ENCODE measurements at places on chromosomes 6 and 20. TPM values are rescaled to one million over a fixed set of nuclear protein-coding genes. Genes with fewer than 3 reads are reported as not detected.

- no peaks in the 10 kb centered on the region for H3K4me1 ChIP-seq
- H3K27me3 ChIP-seq, result no peaks in the 10 kb centered on the region
- no peak overlapping the region for H3K4me3 ChIP-seq
- no peak overlapping the region for H3K27ac ChIP-seq
Measured at GRCh38 chr6:63732336-63732735, 96.7 kb downstream of the PHF3 start.

DNA sequence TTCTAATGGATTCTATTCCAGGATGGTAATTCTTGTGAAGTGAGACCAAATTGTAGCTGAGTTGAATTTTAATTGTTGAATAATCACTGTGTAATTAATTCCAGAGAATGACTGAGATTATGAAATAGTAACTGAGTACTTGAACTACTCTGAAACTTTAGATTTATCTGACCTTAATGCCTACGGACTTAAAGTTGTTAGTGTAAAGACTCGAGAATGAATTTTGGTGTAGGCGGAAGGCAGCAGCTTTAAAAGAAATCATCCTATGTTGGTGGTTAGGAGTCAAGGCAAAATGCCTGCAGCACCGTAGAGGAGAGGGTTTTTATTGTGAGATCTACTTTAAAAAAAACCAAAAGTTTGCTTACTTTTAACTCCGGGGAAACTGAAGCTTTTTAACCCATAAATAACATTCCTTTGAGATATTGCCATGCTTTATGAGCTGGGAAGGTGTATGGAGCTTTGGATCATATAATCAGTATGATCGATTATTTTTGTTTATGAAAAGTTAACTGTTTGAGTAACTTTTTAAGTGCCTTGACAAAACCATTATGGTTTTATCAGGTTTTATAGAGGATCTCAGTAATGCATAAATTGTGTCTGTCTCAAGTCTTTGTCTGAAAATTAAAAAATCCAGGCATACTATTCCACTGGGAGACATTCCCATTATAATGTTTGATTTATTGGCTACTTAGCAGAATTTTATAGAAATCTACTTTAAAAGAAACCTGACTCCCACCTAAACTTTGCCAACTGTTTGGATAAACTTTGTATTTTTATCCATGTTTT lies 46.1 kb downstream of the MYO6 start:
- H3K27ac ChIP-seq, result no peak overlapping the region
- no peaks in the 10 kb centered on the region for H3K27me3 ChIP-seq
- no peak for DNase-seq
- no peaks in the 10 kb centered on the region for H3K36me3 ChIP-seq

- H3K4me3 ChIP-seq, result peak within 1 kb of the TSS; percentile 45
- no peaks in the 10 kb centered on the region for H3K36me3 ChIP-seq
- no peak within 1 kb of the TSS for H3K27ac ChIP-seq
- DNase-seq, result peak; percentile 15
- H3K4me1 ChIP-seq, result no peaks in the 10 kb centered on the region
Measured at GRCh38 chr6:99349171-99350141, at the start of gene FAXC. Gene FAXC (minus strand): TSS chr6:99349674. CDS start chr6:99349372, 302 bp downstream.

GRCh38 chr6:42224222-42225028 lies 6.8 kb upstream of the MRPS10 start:
- DNase-seq, result peak; percentile 33
- H3K27ac ChIP-seq, result peak overlapping the region; percentile 80
- no peaks in the 10 kb centered on the region for H3K27me3 ChIP-seq
- peak overlapping the region; percentile 54 for H3K4me3 ChIP-seq

- DNase-seq, result no peak
- H3K36me3 ChIP-seq, result no peaks in the 10 kb centered on the region
- H3K4me1 ChIP-seq, result peaks cover 10% of the 10 kb centered on the region
- H3K27ac ChIP-seq, result no peak overlapping the region
Measured at GRCh38 chr20:18058661-18059467, 1.1 kb upstream of the OVOL2 start.

DNA sequence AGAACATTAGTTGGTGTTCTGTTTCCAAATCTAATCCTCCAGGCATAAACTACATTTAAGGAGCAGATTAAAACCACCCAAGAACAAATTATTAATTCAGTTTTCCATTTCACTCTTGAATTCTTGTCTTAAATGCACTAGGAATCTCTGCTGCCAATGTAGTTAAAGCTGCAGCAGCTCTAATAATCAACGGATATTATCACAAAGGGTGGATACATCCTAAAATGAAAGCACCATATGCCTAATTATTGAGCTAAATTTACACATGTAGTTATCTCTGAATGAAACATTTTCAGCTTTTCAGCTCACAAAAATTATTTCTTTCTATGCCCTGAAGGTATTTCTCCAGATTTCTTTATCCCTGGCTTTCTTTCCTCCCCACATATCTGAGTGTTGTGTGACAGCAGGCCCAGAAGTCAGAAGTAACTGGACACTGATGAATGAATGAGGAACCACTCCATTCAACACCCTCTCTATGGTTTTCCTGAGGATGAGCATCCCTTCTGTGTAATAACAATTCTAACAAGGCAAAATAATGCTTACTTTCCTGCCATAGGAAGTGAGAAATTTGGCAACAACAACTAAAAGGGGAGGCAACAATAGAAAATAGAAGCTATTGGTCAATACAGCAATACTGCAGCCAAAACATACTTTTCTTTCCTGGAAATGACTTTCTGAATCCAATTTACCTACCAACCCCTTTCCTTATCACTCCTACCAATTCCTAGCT lies 14.9 kb downstream of the MAN1A1 start:
- H3K36me3 ChIP-seq, result no peaks in the 10 kb centered on the region
- no peaks in the 10 kb centered on the region for H3K27me3 ChIP-seq
- peaks cover 17% of the 10 kb centered on the region for H3K4me1 ChIP-seq
- DNase-seq, result no peak
- no peak overlapping the region for H3K27ac ChIP-seq

DNA sequence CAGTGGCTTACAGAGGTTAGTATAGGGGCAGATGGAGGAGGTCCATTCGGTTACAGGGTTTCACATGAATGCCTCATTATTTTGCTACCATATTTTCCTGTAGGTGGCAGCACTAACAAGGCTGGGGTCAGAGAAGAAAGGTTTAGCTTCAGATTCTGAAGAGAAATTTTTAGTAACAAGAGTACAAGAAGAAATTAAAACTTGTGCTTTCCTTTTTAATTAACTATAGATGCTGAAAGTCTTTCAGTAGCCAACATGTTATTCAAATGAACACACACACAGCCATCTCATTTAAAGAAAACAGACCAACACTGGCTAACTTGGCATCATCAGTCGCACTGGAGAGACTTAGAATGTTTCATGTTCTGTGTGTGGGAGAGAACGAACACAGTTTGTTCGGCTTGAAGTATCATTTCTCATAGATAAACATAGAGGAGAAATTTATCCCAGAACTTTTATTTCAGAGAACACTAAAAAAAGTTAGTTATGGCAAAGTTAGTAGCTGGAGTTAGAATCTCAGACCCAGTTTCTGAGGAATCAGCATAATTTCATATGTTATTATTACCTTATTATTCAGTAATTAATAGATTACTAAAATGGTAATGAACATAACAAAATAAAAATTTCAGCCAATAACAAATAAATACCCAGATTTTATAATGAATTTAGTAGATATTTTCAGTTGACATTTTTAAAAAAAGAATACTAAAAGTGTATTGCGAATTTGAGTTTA lies 314.0 kb upstream of the RSPO3 start:
- no peaks in the 10 kb centered on the region for H3K36me3 ChIP-seq
- no peak overlapping the region for H3K27ac ChIP-seq
- H3K4me1 ChIP-seq, result no peaks in the 10 kb centered on the region
- no peak for DNase-seq
- H3K27me3 ChIP-seq, result peaks cover 2% of the 10 kb centered on the region

DNA sequence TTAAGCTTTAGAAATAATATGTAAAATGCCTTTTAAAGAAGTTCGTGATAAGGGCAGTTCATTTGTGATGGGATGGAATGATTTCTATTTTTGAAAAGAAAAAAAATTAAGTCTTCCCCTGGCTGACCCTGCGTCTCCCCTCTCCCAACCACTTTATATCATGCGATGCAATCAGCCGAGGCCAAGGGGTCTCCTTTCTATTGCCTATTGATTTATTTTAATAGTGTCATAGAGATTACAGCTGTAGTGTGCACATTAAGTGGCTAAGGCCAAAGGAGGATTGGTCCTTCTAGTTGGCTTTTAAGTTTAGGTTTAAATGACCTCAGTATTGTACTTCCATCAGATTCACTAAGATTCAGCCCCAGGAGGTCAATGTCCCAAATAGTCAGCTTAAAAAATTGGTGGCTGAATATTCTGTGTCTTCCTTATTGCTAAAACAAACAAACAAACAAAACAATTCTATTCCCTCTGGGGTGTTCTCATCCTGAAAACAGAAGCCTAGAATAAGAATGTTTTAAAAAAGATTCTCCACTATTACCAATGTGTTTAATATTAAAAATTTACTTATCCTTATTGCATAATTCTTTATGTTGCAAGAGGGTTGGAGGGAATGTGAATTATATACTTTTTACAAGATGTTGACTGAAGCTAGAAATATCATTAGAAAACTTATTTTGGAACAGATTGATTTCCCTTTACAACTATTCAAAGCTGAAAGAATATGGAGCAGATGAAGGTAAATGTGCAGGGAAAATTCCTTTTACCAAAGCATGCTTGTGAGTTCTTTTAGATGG lies 359.1 kb downstream of the SAMD5 start:
- no peak overlapping the region for H3K27ac ChIP-seq
- H3K36me3 ChIP-seq, result no peaks in the 10 kb centered on the region
- H3K27me3 ChIP-seq, result no peaks in the 10 kb centered on the region
- no peaks in the 10 kb centered on the region for H3K4me1 ChIP-seq
- DNase-seq, result no peak

DNA sequence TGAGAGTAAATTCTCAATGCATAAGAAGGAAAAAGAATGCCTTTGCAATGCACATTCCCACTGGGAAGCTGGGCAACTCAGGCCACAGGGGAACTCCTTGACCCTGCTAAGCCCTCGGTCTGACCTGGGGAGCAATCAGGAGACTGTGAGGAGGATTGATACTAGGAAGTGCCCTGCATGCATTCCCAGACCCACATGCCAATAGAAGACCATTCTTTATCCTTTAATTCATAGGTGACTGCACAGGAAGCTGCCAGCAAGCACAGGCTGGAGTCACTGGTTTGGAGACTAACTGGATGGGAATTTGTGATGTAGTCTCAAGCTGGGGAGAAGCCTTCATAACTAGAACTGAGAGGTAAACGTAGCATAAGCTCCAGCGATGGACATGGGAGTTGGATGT lies 1012.7 kb downstream of the EYS start:
- H3K36me3 ChIP-seq, result no peaks in the 10 kb centered on the region
- H3K27me3 ChIP-seq, result no peaks in the 10 kb centered on the region
- no peak overlapping the region for H3K27ac ChIP-seq
- no peaks in the 10 kb centered on the region for H3K4me1 ChIP-seq
- no peak for DNase-seq

GRCh38 chr6:1328129-1328800 lies 16.4 kb downstream of the FOXQ1 start:
- DNase-seq, result no peak
- H3K4me3 ChIP-seq, result no peak overlapping the region

DNA sequence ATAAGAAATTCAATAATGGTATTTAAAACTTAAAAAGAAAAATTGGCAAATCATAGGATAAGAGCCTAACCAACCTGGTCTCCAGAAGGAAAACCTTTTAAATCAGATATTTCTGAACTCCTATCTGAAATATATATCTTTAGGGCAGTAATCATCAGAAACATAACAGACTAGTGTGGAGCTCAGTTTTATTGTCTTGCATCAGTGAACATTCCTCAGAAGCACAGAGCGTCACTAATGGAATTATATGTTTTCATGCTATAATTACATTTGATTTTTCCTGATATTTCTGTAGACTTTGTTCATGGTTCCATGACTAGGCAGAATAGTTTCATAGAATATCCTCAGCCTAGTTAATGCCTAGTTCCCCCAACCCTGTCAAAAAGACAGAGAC lies 262.2 kb downstream of the EYA4 start:
- no peak for DNase-seq
- H3K27me3 ChIP-seq, result peaks cover 3% of the 10 kb centered on the region
- no peaks in the 10 kb centered on the region for H3K4me1 ChIP-seq
- no peak overlapping the region for H3K27ac ChIP-seq

GRCh38 chr6:116994447-116994846 lies 117.4 kb downstream of the RFX6 start:
- no peak overlapping the region for H3K4me3 ChIP-seq
- DNase-seq, result no peak
- H3K36me3 ChIP-seq, result no peaks in the 10 kb centered on the region
- no peak overlapping the region for H3K27ac ChIP-seq
- no peaks in the 10 kb centered on the region for H3K4me1 ChIP-seq
- H3K27me3 ChIP-seq, result no peaks in the 10 kb centered on the region

DNA sequence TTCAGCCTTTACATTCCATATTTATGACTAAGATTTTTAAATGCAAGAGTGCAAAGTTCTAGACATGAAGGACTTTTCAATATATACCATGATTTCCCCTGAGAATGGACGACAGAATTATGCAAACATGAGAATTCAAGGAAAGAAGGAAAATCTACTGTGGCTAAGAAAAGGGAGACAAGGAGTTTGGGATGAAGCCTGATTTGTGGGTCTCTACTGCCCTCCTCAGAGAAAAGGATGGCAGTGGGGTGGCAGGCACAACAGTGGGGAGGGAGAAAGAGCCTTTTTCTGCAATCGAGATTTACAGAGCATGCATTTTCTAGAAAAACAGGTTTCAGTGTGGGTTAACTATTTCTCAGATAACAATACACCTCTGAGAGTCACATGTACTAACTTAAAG lies 466.9 kb upstream of the NRSN1 start:
- H3K4me1 ChIP-seq, result no peaks in the 10 kb centered on the region
- DNase-seq, result no peak
- no peaks in the 10 kb centered on the region for H3K27me3 ChIP-seq
- H3K27ac ChIP-seq, result no peak overlapping the region
- no peak overlapping the region for H3K4me3 ChIP-seq

DNA sequence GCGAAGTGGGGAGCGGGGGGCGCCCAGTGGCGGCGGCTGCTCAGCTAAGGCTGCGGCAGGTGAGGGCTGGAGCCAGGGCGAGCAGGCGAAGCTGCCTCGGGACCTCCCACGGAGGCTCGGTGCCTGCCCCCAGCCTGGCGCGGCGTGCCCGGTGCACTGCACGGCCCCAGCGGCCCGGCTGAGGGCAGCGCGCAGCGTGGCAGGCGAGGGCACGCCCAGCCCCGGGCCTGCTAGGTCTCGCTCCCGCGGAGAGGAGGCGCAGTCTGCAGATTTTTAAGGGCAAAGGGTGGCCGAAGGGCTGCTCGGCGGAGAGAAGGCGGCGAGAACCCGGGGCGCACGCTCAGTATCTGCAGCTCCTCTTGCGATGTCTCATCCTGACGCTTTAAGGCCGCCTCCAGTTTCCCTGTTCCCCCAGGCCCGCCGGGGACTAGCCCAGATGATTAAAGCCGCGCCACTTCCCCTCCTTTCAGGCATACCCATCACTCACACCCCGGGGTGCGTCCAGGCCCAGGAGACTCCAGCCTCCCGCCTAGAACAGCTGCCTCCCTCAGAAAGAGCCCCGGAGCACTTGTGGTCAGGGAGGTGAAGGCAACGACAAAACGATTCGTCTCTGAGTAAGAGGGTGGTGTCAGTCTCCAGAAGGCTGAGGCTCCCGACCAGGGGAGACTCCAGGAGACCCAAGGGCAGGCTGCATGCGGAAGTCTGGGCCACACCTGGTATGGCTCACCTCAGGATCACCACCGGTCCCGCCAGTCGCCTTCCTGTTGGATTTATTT lies at the start of gene FERMT1:
Gene FERMT1, minus strand, starts transcription at position 158 of the 776 bp plus-strand sequence. CDS start 3,476 bp downstream, outside the sequence.
- H3K36me3 ChIP-seq, result no peaks in the 10 kb centered on the region
- H3K4me1 ChIP-seq, result peaks cover 12% of the 10 kb centered on the region
- H3K27ac ChIP-seq, result no peak within 1 kb of the TSS
- peaks cover 32% of the 10 kb centered on the region for H3K27me3 ChIP-seq
- peak within 1 kb of the TSS; percentile 45 for H3K4me3 ChIP-seq

ABHD16B gene
- total RNA-seq, result not detected

DACT2 gene
- total RNA-seq, result not detected

CDK5RAP1 gene
- 40.3 TPM for total RNA-seq
